ENCODE measurements at places on chromosomes 7 and 10.
A peak's percentile ranks its signal among the peaks of the same experiment; 100 is the strongest.

GRCh38 chr7:148398844-148399365 lies 191.7 kb upstream of the C7orf33 start:
- DNase-seq: peak; percentile 29

- DNase-seq: no peak
Measured at GRCh38 chr10:25651534-25651933, 282.5 kb upstream of the MYO3A start.

DNA sequence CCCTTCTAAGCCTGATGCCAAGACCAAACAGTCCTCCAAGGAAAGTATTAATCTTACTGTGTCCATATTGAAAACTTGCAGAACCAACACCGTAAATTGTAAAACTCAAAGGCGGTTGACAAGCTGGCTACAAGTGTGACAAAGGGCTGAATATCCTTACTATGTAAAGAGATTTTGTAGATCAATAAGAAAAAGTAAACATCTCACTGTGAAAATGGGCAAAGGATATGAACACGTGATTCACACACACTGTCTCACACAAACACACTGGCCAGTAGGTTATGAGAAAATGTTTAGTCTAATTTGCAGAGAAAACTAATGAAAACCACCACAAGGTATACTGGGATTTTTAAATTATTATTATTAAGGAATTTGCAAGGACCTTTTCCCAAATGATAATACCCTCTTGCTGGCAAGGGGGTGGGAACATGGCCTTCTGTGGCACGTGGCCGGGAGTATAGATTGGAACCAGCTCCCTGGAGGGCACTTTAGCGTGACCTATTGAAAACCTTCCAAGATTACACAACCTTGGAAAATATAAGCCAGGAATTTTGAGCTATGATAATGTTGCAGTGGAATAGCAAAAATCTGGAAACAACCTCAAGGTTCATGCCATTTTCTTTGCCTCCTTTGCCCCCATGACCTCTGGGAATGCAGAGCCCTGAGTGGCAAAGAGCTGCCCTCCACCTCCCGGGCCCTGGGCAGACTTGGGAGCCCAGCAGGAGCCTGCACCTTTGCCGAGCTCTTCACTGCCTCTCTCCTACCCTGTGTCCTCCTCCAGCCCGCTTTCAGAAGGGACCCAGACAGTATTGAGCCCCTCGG lies 26.2 kb upstream of the SLC29A3 start:
- DNase-seq: no peak

DNA sequence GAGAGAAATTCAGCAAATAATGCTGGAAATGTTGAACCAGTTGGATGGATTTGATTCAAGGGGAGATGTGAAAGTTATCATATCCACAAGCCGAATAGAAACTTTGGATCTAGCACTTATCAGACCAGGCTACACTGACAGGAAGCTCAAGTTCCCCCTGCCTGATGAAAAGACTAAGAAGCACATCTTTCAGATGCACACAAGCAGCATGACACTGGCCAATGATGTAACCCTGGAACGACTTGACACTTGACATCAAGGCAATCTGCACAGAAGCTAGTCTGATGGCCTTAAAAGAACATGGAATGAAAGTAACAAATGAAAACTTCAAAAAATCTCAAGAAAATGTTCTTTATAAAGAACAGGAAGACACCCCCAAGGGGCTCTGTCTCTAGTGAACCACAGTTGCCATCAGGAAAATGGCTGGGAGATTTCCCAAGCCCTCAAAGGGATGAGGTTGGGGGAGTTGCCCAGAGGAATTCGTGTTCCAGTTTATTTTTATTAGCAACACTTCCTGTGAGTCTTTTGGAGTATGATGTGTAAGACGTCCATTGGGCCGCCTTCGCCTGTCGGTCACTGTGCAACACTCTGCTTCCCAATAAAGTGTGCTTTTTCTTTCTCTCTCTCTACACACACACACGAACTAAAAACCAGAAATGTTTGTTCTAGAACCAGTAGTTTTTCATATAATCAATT lies 200.0 kb downstream of the HIBADH start:
- DNase-seq: no peak

- no peak for DNase-seq
Measured at GRCh38 chr10:122461729-122462532, 578 bp downstream of the HTRA1 start.

GRCh38 chr7:122248472-122248871 lies 56.1 kb downstream of the FEZF1 start:
- no peak for DNase-seq

DNA sequence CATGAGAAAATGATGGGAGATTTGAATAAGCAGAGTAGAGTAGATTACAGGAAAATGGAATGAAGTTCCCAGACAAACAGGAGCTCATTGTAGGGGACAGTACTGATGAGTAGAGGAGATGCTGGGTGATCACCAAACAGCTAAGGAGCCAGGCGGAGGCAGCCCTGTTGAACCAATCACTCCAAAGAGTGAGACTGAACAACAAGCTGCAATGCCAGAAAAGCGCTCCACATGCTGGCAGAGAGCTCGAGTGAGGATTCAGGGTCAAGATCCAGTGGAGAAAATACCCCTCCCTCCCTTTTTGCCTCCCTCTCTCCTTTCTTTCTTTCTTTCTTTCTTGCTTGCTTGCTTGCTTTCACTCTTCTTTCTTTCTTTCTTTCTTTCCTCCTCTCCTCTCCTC lies 133.3 kb downstream of the PFKFB3 start:
- peak; percentile 10 for DNase-seq

DNA sequence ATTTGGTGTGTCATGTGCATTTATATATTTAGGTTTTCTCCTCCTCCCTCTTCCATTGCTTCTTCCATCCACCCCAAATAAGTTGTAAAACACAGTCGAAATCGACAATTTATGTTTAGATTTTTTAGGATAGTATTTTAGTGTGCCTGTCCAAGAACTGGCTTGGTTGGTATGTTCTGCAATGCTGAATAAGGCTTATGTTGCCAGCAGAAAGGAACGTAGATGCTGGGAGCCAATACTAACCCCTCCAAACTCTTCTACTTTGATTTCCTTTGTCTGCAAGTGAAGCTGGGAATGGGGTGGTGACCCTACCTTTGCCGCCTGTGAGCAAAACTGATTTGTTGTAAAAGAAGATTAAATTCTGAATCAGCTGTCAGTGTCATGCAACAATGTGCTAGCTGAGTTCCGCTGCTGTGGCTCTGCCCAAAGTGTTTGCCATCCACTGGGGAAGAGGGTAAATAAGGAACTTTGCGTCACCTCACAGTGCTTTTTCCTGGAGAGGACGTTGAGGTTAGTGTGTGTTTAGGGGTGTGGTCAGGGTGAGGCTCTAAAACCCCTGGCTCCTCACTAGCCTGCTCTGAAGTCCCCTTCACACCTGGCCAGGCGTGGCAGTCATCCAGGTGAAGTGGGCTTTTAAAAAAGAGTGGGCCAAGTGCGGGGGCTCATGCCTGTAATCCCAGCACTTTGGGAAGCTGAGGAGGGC lies 44.4 kb downstream of the TACC2 start:
- DNase-seq: no peak

DNA sequence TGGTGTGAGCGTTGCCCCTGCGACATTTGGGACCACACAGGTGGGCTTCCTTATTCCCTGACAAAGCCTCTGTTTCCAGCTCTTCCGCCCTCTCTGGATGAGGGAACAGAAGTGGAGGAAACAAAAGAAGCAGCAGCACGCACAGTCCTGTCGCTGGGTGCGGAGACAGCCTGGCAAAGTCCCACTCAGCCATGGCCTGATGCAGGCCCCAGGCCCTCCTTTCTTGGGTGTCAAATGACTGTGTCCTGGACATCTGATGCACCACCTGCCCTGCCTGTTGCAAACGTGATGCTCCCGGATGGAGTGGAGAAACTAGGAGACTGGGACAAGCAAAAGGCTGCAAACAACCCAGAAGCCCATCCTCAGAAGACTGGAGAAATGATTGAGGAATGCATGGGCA lies 20.7 kb downstream of the ZMIZ2 start:
- DNase-seq: no peak

GRCh38 chr7:28173531-28173930 lies 7.1 kb downstream of the JAZF1 start:
- DNase-seq: no peak

DNA sequence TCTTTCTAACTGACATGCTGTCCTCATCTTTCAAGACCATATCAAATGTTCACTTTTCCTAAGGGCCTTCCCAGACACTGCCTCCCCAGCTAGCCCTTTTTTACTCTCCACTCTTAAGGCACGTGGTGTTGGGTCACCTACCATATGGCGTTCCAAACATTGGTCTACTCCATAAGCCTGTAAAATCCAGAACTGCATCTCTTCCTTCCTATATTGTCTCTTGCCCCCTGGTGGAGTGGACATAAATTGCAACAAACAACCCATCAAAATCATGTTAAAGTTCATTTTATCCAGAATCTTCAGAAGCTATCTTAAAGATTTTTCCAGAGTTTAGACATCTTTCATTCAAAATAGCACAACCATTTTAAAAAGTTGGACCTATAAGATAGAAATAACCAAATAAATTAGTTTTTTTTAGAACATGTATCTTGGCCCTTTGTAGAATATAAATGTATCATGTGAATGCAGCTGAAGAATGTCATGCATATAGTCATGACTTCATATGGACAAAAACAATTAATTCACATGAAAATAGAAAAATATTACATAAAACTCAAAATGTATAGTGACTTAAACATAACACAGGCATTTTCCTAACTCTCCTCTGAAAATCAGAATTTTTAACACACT lies 180.6 kb upstream of the CHRM2 start:
- no peak for DNase-seq

- no peak for DNase-seq
Measured at GRCh38 chr7:157041004-157041403, 30.5 kb upstream of the MNX1 start.

DNA sequence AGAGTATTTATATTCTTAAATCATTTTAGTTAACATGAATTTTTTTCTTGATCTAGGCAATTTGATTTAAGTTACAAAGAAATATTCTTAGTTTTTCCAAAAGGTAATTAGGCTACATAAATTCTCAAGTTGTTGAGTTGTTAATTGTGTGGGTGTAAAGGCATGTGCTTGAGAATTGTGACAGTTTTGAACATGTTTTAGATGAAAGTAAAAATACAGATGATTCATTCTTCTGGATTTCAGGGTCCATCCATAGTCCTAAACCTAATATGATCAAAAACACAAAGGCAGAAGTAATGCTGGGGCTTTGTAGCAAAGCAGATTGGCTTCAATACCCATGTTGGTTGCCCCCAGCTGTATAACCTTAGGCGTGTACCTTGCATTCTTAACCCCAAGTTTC lies 127.9 kb downstream of the CPED1 start:
- no peak for DNase-seq

- no peak for DNase-seq
Measured at GRCh38 chr10:103890194-103890658, 27.8 kb downstream of the STN1 start.

DNA sequence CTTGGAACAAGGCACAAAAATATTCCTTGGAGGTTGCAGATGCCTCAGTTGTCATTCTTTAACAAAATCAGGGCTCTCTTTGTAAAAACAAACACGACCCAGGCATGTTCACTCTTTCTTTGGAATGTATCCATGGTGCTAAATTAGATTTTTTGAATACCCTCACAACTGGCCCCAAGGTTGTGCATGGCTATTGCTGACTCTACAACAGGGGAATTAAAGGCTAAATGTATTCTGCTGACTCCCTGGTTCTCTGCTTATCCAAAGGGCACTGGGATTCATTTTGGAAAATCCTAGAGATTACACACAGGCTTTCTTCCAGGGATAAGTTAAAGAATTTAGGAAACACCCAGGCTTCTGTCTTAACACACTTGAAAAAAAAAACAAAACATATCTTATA lies 332.5 kb downstream of the WDR11 start:
- no peak for DNase-seq

DNA sequence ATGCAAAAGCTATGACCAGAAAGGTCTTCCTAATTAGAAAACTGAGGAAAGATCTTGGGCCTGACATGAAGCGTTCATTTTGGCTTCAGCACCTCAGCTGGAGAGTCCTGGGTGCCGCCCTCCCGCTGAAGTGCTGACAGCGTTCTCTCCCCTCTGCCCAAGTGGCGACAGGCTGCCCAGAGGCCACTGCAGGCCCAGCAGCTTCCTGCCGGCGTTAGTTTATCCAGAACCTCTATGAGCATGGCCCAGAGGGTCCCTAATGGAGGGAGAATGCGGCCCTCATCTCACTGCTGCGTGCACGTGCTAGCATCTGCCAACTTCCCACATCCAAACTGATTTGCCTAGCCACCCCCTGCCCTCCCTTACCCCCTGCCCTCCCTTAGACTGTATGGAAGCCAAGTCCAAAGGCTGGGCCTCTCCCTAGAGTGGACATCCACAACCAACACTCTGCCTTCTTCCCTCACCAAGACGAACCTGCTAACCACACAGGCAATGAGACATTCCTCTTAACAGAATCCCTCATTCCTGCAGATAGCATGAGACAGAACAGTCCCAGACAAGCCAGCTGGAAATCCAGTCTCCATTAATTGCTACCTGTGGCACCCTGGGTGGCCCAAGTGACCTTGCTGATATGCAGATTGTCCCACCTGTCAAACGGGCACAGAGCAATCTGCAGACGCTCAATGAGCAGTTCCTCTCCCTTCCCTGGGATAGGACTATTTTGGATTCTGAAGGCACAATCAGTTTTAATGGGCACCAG lies 108.4 kb downstream of the C10orf90 start:
- DNase-seq: peak; percentile 89

DNA sequence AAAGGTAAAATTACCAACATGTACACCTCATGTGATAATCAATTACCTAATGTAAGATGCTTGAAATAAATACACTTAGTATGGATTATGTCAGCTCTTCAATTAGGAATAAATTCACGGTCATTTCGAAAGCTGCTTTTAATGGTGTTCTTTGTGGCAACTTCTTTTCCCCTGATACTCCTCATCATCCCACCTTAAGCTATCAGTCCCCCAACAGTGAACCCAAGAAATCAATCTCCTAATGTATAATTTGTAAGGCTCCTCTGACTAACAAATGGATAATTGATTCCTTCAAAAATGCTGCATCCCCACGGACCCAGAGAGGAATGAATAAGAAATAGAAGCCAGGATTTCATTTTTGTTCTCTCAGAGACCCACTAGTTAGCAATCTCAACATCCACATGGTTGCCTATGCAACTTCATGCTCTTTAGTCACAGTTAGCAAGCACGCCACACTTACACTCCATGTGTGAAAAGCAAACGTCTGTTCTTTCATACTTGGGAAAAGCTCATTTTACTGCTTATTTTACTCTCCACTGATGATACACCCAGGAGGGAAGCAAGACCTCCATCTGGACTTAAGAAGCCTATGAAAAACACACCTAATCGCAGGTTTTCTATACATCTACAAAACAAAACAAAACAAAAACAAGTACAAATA lies 70.1 kb downstream of the VPS41 start:
- DNase-seq: no peak

DNA sequence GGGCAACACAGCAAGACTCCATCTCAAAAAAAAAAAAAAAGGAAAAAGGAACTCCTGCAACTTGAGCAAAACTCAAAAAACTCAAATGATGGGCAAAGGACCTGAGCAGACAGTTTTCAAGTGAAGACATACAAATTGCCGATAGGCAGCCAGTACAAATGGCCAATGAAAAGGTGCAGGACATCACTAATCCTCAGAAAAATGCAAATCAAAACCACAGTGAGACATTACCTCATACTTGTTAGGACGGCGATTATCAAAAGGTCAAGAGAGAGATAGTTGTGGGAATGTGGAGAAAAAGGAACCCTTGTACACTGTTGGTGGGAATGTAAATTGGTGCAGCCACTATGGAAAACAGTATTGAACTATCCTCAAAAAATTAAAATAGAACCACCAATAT lies 16.8 kb downstream of the SVOPL start:
- DNase-seq: no peak

GRCh38 chr10:10826125-10826524 lies 191.5 kb upstream of the CELF2 start:
- no peak for DNase-seq

All from esophagus muscularis mucosa (tissue), 4 donors.